A549 treated with ZK216348 at 1 μM for 4 hours (cell line): ENCODE measurements at places on chromosomes 7 and 10. TPM values are rescaled to one million over a fixed set of nuclear protein-coding genes. Genes with fewer than 3 reads are reported as not detected.

Gene FAM180A
- not detected in 5 replicates for total RNA-seq

Gene TACC2
- total RNA-seq, result 78.9 to 86.3 TPM (median 82.2 TPM) in 5 replicates

Gene HOXA9
- 0.29 to 0.79 TPM (median 0.38 TPM) in 5 replicates for total RNA-seq

Gene PNLIP
- total RNA-seq, result not detected in 5 replicates

Gene SPDYE9
- total RNA-seq, result not detected in 5 replicates

Gene TDRD1
- not detected in 5 replicates for total RNA-seq

Gene GARIN1A
- total RNA-seq, result 0.52 to 1.2 TPM (median 0.75 TPM) in 5 replicates

Gene VIPR2
- not detected in 5 replicates for total RNA-seq

Gene EGR2
- total RNA-seq, result 0.26 to 0.54 TPM (median 0.43 TPM) in 5 replicates

Gene AKR1C4
- total RNA-seq, result 0.27 to 0.50 TPM (median 0.32 TPM) in 4 of 5 replicates, not detected in the other

Gene CDC123
- total RNA-seq, result 124 to 175 TPM (median 129 TPM) in 5 replicates

Gene PTPRE
- total RNA-seq, result 2.5 to 5.5 TPM (median 4.0 TPM) in 5 replicates

Gene GIMAP4
- not detected in 5 replicates for total RNA-seq

Gene GNAI1
- 22.9 to 49.3 TPM (median 34.3 TPM) in 5 replicates for total RNA-seq

Gene TYW1B
- 2.4 to 3.0 TPM (median 2.6 TPM) in 5 replicates for total RNA-seq

Gene C10orf62
- total RNA-seq, result 0.15 TPM in 1 of 5 replicates, not detected in the others

Gene ANKRD30A
- 0.33 to 1.0 TPM (median 0.80 TPM) in 5 replicates for total RNA-seq

Gene AS3MT
- total RNA-seq, result 2.6 to 5.0 TPM (median 4.7 TPM) in 5 replicates

Gene NCOA4
- 80.9 to 107 TPM (median 89.1 TPM) in 5 replicates for total RNA-seq

Gene POT1
- 11.7 to 17.7 TPM (median 13.2 TPM) in 5 replicates for total RNA-seq

Gene FAM25G
- total RNA-seq, result 3.8 TPM in 1 of 5 replicates, not detected in the others

Gene TAS2R5
- total RNA-seq, result 0.33 to 0.65 TPM (median 0.47 TPM) in 4 of 5 replicates, not detected in the other

Gene CHAT
- total RNA-seq, result not detected in 5 replicates

Gene FXYD4
- not detected in 5 replicates for total RNA-seq

Gene OR9A4
- not detected in 5 replicates for total RNA-seq

Gene NPS
- not detected in 5 replicates for total RNA-seq

Gene CYP26C1
- total RNA-seq, result not detected in 5 replicates

Gene STAG3
- total RNA-seq, result 0.06 to 0.40 TPM (median 0.21 TPM) in 5 replicates

Gene CPA1
- total RNA-seq, result not detected in 5 replicates

Gene AGR2
- 104 to 176 TPM (median 152 TPM) in 5 replicates for total RNA-seq

Gene MBL2
- total RNA-seq, result not detected in 5 replicates

Gene FAM241B
- total RNA-seq, result 13.3 to 22.9 TPM (median 18.8 TPM) in 5 replicates

Gene GSTO2
- total RNA-seq, result 2.1 to 2.7 TPM (median 2.3 TPM) in 5 replicates

Gene TAS2R41
- total RNA-seq, result not detected in 5 replicates

Gene SAMD9
- 2.6 to 6.5 TPM (median 5.3 TPM) in 5 replicates for total RNA-seq

Gene ERVW-1
- not detected in 5 replicates for total RNA-seq

Gene AKR1D1
- total RNA-seq, result not detected in 5 replicates

Gene GIMAP1
- total RNA-seq, result not detected in 5 replicates

Gene FBXW4
- 20.3 to 25.0 TPM (median 21.8 TPM) in 5 replicates for total RNA-seq

Gene CDNF
- total RNA-seq, result 0.52 to 1.4 TPM (median 1.1 TPM) in 5 replicates

Gene ZNF800
- 8.3 to 12.2 TPM (median 10.9 TPM) in 5 replicates for total RNA-seq

Gene RHOBTB1
- 8.8 to 12.8 TPM (median 9.4 TPM) in 5 replicates for total RNA-seq

Gene CFAP69
- 1.3 to 3.1 TPM (median 2.2 TPM) in 5 replicates for total RNA-seq

Gene CLCN1
- 0.06 to 0.08 TPM in 2 of 5 replicates, not detected in the others for total RNA-seq

Gene PTEN
- total RNA-seq, result 36.9 to 74.3 TPM (median 45.2 TPM) in 5 replicates

Gene GNAT3
- total RNA-seq, result not detected in 5 replicates

Gene SLC26A5
- total RNA-seq, result not detected in 5 replicates

Gene PAXIP1
- 13.0 to 15.4 TPM (median 14.8 TPM) in 5 replicates for total RNA-seq

Gene ZWINT
- total RNA-seq, result 86.3 to 111 TPM (median 87.7 TPM) in 5 replicates

Gene VAX1
- total RNA-seq, result 1.3 to 1.6 TPM (median 1.4 TPM) in 5 replicates

Gene SMKR1
- 8.7 to 10.6 TPM (median 10.0 TPM) in 5 replicates for total RNA-seq

Gene SUN3
- 0.48 TPM in 1 of 5 replicates, not detected in the others for total RNA-seq

Gene FBXO24
- total RNA-seq, result 0.07 to 0.40 TPM (median 0.15 TPM) in 3 of 5 replicates, not detected in the others

Gene EN2
- 0.62 to 1.0 TPM (median 0.96 TPM) in 5 replicates for total RNA-seq
